ENCODE measurements at places on chromosomes 2 and 18.

GRCh38 chr2:84539729-84540128, 23.4 kb downstream of the DNAH6 start:
- no peak for DNase-seq

- DNase-seq = no peak
Measured at GRCh38 chr2:182393270-182393760, 33.5 kb downstream of the PDE1A start.

- DNase-seq = no peak
Measured at GRCh38 chr2:15753233-15753798, 161.6 kb downstream of the DDX1 start.

DNA sequence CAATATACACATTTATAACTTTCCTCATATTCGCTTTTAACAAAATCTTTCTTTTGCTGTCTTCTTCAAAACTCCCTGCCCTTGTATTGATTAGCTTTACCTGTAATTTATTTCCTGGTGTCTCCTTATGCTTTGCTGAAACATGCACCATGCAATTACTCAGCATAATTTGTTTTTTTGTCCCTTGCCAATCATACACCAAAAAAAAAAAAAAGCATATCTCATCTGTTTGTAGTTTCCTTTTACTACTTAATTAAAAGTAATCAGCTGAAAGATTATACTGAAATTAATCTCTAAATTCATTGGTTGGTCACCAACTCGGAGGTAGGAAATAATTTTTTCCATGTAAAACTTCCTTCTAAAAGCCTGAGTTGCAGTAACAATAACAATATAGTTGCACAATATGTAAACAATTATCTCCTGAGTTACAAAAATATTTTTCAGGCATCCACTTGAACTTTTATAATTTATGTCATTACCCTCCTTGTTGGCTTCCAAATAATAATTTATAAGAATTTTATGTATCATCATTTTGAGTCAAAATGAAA, 53.0 kb upstream of the ROCK1 start:
- no peak for DNase-seq

DNA sequence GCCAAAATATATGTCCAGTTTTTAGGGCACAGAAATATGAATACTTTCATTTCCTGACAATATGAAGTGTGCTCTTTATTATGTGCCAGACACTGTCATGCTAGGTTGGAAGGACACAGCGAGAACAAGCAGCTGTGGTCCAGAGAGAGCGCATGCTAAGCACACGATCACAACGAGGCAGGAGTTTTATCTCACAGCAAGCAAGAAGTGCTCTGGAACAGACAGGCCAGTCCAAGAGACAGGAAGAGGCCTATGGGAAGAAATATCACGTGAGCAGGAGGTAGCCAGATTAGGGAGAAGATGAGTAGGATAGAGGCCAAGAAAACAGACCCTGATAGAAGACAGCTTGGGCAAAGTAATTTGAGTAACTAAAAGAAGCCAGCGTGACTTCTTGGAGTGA, 135.5 kb upstream of the CAB39 start:
- DNase-seq = no peak

DNA sequence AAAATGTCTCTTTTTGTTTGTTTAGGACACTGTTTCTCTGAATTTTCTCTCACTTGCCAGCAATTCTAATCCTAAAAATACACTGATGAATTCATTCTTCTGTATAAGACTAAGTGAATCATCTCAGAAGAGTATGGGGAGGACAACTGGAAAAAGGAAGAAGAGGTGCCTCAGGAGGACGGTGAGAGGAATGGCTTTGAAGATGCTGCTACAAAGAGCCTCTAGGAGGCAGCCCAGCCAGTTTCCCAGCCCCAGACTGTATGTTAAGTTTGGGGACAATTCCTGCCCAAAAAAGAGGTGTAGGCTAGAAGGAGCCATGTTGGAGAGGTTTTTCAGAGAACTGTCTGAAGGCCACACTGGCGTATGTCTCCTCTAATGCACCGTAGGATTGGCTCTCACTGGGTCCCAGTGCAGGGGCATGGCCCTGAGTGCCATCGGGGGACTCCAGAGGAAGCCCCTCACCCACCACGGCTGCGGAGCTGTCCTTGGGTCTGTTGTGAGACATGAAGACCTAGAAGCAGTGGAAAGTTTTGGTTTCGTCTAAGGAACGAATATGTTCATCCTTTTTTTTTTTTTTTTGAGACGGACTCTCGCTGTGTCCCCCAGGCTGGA, 3.1 kb upstream of the SDC1 start:
- DNase-seq = no peak

GRCh38 chr2:96325041-96325883, at the start of gene ITPRIPL1:
TSS of gene ITPRIPL1 (plus strand) at chr2:96325317. CDS start at chr2:96325840, 523 bp downstream.
- DNase-seq = peak; percentile 42

DNA sequence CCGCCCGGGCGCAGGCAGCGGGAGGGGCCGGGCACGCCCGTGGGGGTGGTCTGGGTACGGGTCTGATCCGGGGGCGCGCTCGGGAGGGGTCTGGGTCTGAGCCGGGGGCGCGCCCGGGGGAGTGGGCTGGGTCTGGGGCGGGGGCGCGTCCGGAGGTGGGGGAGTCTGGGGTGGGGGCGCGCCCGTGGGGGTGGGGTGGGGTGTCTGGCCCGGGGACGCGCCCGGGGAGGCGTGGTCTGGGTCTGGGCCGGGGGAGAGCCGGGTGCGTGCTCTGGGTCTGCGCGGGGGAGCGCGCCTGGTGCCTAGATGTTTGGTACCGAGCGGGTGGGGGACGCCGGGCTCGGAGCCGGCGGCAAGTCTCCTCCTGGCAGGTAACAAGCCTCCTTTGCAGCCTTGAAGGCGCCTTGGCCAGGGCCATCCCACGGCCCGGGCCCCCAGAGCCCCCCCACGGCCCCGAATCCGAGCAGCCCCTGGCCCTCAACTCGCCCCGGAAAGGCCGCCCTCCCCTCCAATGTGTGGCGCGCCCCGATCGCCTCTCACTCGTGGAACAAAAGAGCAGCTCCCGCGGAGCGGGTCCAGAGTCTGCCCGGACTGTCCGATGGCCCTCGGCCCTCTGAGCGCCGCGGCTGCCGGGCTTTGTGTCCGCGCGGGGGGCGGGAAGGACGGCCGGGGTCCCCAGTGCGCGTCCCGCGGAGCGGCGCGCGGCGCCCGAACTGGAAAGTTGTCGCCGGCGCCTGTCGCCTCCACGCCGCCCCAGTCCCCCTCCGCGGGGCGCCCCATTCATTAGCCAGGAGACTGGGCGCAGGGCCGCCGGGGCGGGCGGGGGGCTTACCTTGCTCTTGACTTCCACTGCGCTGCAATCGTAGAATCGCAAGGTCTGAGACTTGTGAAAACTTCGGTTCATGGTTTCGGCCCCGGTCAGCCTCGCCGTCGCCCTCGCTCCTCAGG, 595 bp downstream of the PARD6G start:
- no peak for DNase-seq

- DNase-seq = no peak
Measured at GRCh38 chr2:199968126-199968525, 12.7 kb downstream of the MAIP1 start.

DNA sequence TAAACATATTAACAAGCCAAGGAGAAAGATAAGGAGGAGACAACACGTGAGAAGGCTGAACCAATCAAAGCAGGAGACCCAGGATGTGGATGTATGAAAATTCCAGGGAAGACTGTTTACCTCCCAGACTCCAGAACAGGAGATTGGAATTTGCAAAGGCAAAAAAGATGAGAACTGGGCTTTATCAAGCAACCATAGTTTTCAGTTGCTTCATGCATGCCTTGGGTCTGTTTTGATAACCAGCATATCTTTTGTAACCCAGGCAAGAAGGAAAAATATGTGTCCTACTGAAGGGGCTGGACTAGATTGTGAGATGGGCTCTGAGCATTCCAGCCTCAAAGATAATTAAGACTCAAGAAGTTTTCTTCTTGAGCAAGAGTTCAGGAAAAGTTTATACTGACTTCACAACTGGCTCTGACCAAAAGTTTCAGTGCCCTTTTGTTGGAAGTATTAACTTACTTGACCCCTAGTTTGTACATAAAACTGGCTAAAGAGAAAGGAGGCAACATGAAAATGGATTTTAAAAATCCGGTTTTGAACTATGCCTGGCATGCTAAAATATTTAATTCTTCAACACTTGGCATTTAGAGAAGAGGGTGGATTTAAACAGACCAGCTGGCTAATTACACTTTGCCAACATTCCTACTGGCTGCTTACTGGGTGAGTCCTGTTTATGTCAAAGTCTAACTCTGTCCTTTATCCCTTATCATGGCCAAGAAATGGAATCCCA, 79.3 kb upstream of the CD28 start:
- no peak for DNase-seq

DNA sequence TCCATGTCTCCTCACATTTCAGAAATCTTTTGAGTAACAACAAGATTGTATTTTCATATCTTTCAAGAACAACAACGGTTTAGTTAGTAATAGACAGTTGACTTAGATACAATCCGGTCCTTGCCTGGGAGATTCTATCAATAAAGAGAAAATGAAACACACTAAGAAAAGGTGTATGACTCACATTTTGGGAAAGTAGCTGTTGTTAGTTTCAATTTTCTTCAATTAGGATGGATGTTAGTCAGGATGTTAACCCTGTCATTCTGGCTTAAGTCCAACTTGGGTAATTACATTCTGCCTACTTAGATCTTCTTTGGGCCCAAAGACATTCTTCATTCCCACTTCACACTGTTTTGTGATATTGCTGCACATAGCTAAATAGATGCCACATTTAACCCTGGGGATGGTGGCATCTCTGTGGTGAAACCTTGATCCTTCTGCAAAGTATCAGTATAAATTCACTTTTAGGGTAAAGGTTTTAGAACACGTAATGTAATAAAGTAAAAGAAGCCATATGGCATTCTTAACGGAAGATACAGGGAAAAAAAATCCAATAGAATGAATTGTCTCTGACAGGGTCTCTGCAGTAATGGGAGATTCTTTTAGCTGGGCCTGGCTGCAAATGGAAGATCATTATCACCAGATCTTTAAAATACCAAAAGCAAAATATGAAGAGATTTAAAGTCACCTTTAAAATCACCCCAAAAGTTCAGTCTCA, 365.5 kb downstream of the FIGN start:
- no peak for DNase-seq

GRCh38 chr2:64789466-64790320, 136.0 kb upstream of the SERTAD2 start:
- no peak for DNase-seq

- no peak for DNase-seq
Measured at GRCh38 chr2:153575171-153575853, 96.8 kb upstream of the RPRM start.

GRCh38 chr18:50275503-50276036, 5.8 kb downstream of the MBD1 start:
- DNase-seq = no peak

- no peak for DNase-seq
Measured at GRCh38 chr2:156116113-156116512, 216.4 kb downstream of the NR4A2 start.

DNA sequence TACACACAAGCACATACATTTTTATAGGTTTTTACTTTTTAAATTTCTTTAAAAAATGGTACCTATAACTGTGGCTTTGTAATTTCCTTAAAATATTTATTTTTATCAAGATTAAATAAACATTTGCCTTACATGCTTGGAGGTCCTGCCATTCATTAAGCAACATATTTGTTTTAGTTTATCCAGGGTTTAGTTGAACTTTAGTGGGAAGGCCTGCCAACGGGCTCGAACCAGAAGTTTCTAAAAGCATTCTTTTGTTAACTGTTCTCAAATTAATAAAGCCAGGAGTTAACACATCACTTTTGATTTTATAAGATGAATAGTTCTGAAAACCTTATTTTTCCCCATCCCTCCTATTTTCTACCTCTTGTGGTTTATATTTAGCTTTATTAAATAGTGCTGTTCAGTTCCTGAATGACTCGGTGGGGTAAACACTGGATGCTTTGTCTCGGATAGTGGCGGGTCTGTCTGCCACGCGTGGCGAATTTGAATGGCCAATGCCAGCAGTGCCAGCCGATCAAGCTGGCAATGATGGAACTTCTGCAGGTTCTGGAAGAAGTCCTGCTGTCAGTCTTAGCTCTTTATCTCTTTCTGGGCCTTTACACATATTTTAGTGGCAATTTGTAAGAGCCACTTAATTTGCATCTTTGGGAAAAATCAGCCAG, 32.2 kb downstream of the SH3YL1 start:
- DNase-seq = no peak

DNA sequence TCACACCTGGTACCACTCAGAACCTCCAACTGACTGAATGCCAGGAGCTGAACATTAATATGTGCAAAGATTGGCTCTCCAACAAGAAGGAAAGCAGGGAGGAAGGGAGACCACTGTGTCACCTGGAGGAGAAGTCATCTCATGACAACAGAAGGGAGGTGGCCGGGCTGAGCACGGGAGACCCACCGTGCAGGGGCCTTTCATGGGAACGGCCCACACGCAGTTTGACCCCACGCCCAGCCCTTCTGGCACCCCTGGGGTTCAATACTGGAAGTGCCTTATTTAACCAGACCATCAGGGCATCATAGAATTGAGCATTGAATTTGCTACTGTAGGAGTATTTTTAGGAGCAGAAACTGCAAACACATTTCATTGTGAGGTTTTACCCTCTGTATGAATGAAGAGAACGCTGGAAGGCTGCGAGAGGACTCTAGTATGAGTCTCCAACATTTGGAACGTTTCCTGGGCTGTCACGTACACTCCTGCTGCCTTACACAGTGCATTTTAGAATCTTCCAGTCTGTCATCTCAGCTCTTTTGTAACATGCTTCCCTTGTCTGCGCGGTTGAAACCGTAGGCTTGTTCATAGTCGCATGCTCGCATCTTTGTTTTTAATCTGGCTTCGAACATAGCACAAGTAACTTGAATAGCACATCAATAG, 132.1 kb downstream of the NFATC1 start:
- DNase-seq = peak; percentile 6

Data from activated naive CD4-positive, alpha-beta T cell treated with anti-CD3 and anti-CD28 coated beads, Interleukin-2, amount 50 U/mL, for 16 hours (primary cell).